ENCODE measurements at places on chromosomes 1 and 21. TPM values are rescaled to one million over a fixed set of nuclear protein-coding genes. Genes with fewer than 3 reads are reported as not detected.

DNA sequence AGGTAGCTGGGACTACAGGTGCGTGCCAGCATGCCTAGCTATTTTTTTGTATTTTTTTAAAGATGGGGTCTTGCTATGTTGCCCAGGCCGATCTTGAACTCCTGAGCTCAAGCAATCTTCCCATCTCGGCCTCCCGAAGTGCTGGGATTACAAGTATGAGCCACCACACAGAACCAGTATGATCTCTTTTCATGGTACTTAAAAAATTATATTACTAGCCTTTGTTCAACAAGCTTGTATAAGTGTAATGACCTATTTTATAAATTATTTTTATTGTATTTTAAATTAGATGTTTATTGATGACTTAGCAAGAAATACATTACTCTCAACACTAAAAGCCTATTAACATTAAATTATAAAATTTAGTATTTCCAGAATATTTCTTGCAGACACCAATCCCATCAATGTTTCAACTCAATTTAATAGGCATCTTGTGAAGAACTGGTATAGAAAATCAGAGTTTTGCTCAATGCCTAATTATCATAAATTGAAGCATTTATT, 36.0 kb upstream of the MTF2 start:
- no peak for DNase-seq
- no peaks in the 10 kb centered on the region for H3K27me3 ChIP-seq
- H3K4me1 ChIP-seq, result peaks cover 35% of the 10 kb centered on the region
- H3K27ac ChIP-seq, result peak overlapping the region; percentile 96
- no peaks in the 10 kb centered on the region for H3K36me3 ChIP-seq

DNA sequence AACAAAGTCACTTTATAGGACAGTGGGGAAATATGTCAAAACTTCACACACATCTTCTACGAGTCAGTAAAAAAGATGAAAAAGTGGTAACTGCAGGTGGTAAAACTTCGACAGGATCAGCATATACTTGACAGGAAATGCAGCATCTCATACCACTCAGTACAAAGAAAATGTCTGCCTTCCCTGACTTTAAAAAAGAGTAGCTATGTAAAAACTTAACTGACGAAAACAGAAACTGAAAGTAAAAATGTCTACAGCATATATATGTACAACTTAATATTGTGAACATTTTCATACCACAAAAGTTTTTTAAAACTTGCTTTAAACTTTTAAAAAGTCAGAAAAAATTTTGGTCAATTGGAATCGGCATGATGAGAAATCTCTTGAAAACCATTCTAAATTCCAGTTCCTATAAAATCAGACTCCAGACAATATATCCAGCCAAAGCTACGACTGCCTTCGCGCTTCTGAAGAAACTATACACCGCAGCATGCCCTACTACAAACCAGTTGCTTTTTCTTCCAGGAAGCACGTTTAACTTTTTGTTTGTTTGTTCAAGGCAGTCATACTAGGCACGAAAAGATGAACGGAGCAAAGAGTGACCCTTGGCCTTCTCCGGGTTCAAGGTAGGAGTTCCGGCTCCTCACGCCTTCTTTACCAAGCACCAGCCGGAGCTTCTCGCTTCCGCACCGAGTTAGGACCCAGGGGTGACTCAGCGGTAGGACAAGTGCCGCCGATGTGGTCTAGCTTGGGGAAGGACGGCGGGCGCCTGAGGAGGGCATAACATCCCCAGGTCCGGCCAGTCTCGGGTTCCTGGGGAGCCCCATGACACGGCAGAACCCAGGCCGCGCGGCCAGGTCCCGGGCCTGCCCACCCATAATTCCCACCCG, 612 bp downstream of the PSMA5 start:
- peak overlapping the region; percentile 97 for H3K27ac ChIP-seq
- H3K4me1 ChIP-seq, result peaks cover 39% of the 10 kb centered on the region
- no peaks in the 10 kb centered on the region for H3K27me3 ChIP-seq
- peak; percentile 65 for DNase-seq
- H3K36me3 ChIP-seq, result peaks cover 27% of the 10 kb centered on the region

DNA sequence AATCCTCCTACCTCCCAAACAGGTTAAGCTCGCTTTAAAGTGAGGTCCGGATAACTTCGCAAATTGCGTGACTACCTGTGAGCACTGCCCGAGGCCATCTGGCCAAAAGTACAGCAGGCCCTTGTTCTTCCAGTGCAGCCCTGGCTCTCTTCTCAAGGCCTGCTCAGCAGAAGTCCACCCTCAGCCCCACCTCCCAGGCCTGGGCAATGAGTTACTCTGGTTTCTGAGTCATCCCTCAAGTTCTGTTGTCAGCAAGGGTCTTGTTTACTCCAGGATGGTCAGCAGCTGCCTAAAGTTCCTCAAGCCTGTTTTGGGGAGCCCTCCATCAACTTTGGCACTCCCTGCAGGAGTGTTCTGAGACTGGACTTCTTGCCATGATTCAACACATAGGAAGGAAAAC, 101.7 kb downstream of the BCAR3 start:
- H3K27ac ChIP-seq, result no peak overlapping the region
- H3K4me1 ChIP-seq, result no peaks in the 10 kb centered on the region
- no peak for DNase-seq
- no peak overlapping the region for H3K4me3 ChIP-seq

DNA sequence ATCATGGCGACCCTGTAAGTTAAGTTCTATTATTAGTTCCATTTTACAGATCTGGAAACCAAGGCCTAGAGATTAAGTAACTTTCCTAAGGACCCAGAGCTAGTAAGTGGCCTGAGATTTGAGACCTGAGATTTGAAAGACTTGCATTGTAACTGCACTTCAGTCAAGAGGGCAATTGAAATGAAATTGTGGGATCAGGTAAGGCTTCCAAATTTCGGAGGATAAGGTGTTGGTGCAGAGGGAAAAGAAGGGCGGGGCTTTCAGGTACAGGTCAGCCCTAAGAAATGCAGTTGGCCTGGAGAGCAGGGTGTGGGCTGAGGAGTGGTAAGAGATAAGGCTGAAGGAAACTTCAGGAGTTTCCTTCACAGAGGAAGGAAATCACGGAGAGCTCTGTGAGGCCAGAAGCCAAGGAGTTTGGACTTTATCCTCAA, 51.1 kb downstream of the SLC16A1 start:
- H3K4me1 ChIP-seq, result peaks cover 22% of the 10 kb centered on the region
- no peak for DNase-seq
- H3K36me3 ChIP-seq, result peaks cover 2% of the 10 kb centered on the region
- H3K27me3 ChIP-seq, result no peaks in the 10 kb centered on the region
- no peak overlapping the region for H3K27ac ChIP-seq
- no peak overlapping the region for H3K4me3 ChIP-seq

Gene KCNT2
- not detected for total RNA-seq

Gene TMEM240
- total RNA-seq, result 1.2 TPM

GRCh38 chr1:64112281-64112680, 91.1 kb upstream of the UBE2U start:
- no peak for DNase-seq
- H3K4me3 ChIP-seq, result no peak overlapping the region
- no peak overlapping the region for H3K27ac ChIP-seq
- H3K4me1 ChIP-seq, result no peaks in the 10 kb centered on the region

DNA sequence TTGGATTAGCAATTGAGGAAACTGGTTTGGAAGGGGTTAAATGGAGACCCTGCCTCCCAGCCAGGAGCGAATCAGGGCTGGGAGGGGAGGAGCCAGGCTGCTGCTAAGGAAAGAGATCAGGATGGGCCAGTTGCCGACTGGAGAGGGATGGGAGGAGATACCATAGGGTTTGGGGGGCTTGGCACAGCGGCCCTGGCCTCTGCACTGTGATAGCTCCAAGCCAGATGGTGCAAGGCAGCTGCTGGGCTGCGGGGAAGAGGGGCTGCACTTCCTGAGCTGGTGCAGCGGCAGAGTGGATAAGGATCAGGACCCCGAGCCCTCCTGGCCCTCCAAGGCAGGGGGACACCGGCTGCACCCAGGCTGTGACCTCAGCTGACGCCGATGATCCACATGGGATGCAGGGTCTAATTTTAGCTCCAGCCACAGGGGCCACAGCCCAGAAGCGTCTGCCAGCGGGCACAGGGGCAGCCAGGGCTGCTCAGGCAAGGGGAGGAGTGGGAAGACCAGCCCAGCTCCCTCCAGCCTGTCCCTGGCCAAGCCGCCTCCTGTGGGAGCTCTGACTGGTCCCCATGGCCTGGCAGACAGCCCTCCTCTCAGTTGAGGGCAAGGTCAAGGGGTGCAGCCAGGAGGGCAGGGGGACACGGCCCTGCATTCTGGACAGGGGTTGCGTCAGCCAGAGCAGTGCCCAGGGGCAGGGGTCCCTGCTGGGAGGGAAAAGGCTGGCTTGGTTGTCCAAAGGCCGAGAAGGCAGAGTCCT, at the start of gene EXTL1:
Gene EXTL1 (plus strand): TSS at position 129 of the 757 bp plus-strand sequence. CDS start 872 bp downstream, outside the sequence.
- no peak within 1 kb of the TSS for H3K4me3 ChIP-seq
- DNase-seq, result no peak
- peaks cover 9% of the 10 kb centered on the region for H3K4me1 ChIP-seq
- no peaks in the 10 kb centered on the region for H3K36me3 ChIP-seq
- peaks cover 6% of the 10 kb centered on the region for H3K27me3 ChIP-seq
- H3K27ac ChIP-seq, result no peak within 1 kb of the TSS

DNA sequence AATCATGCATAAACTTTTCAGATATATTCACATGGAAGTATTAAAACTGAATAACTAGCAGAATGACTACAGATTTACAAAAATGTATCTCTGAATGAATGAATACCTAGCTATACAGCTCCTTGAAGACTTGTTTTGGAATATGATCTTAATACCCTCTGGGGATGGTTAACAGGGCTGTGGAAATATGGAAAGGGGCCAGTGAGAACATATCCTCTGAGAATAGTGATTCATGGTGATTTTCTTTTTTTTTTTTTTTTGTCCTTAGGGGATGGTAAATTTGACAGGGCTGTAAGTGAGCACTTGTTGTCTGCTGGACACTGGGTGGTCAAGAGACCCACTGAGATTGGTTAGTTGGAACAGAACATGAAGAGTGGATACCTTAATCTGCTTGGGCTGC, 80.7 kb upstream of the HP1BP3 start:
- no peaks in the 10 kb centered on the region for H3K27me3 ChIP-seq
- no peak overlapping the region for H3K4me3 ChIP-seq
- DNase-seq, result no peak
- H3K4me1 ChIP-seq, result peaks cover 3% of the 10 kb centered on the region
- peaks cover 7% of the 10 kb centered on the region for H3K36me3 ChIP-seq

DNA sequence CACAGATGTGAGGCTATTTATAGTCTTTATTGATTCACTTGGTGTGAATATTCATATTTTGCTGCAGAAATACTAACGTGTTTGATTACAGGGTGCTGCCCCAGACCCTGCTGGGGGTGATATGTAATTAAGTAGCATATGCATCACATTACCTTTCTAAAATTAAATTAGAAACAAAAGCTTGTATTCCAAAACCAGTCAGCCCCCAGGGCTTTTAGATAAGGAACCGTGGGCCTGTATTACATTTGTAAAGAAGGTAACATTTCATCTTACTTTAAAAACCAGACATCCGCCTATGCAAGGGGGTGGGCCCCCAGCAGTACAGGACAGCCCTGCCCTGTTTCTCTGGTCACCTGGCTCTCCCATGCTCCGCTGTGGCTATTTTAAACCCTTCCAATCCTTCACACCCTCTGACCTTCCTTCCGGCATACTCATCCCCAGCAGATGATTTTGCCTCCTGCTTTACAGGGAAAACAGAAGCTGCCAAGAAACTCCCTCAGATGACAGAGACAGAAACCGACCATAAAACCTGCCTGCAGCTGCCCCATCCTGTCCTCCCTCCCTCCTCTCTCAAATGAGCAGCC, 22.0 kb upstream of the KCNC4 start:
- peaks cover 12% of the 10 kb centered on the region for H3K27me3 ChIP-seq
- no peak for DNase-seq
- no peaks in the 10 kb centered on the region for H3K36me3 ChIP-seq
- H3K4me1 ChIP-seq, result no peaks in the 10 kb centered on the region

Gene PHF13
- total RNA-seq, result 12.4 TPM

- peaks cover 21% of the 10 kb centered on the region for H3K27me3 ChIP-seq
- no peak overlapping the region for H3K4me3 ChIP-seq
- peak overlapping the region; percentile 41 for H3K27ac ChIP-seq
- DNase-seq, result no peak
- H3K36me3 ChIP-seq, result no peaks in the 10 kb centered on the region
- H3K4me1 ChIP-seq, result peaks cover 15% of the 10 kb centered on the region
Observed at GRCh38 chr1:46522184-46522968, 29.1 kb downstream of the KNCN start.

Gene DNALI1
- total RNA-seq, result 0.47 TPM

Gene NMNAT2
- not detected for total RNA-seq

Gene RAB7B
- not detected for total RNA-seq

GRCh38 chr1:155006601-155007101, 4.0 kb downstream of the ZBTB7B start:
- peaks cover 37% of the 10 kb centered on the region for H3K36me3 ChIP-seq
- H3K4me3 ChIP-seq, result peak overlapping the region; percentile 65
- peak; percentile 62 for DNase-seq
- H3K27me3 ChIP-seq, result no peaks in the 10 kb centered on the region
- H3K4me1 ChIP-seq, result peaks cover 55% of the 10 kb centered on the region
- H3K27ac ChIP-seq, result peak overlapping the region; percentile 91

DNA sequence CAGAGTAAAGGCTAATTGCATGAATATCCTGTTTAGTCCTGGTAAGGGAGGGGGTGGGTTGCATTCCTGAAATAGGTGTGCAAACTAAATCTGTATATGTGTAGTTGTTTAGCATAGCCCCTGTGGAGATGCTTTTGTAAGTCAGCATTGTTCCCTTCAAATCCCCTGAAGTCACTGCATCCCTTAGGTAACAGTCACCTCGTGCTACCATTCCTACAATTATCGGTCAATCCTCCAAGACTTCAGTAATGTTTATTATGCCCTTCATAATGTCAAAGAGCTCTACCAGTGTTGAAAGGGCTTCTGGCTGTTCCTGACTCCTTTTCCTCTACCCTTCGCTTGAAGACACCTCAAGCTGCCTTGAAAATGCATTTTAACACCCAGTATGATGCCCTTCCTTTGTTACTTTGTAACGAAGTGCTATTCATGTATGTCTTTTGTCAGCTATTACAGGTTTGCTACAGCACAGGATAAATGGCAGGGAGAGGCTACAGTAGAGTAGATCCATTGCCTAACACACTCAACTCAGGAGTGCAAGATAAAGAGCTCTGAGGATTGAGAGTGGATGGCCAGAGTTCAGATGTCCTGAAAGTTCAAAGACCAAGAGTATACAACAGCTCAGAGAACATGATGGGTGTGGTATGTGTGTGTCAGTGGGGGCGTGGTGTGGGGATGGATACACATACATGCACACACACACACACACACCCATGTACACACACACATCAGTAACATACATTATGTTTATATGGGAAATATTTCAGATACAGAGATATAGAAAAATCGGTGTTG, 27.4 kb upstream of the FOXD3 start:
- no peaks in the 10 kb centered on the region for H3K4me1 ChIP-seq
- no peaks in the 10 kb centered on the region for H3K36me3 ChIP-seq
- H3K27me3 ChIP-seq, result peaks cover 10% of the 10 kb centered on the region
- H3K4me3 ChIP-seq, result no peak overlapping the region
- DNase-seq, result no peak
- no peak overlapping the region for H3K27ac ChIP-seq
